ENCODE measurements at places on chromosomes 12 and 14. TPM values are rescaled to one million over a fixed set of nuclear protein-coding genes. Genes with fewer than 3 reads are reported as not detected.

The DAO gene
- total RNA-seq, result not detected

The CLEC6A gene
- total RNA-seq, result 3.4 TPM

The ZDHHC22 gene
- not detected for total RNA-seq

The KRT2 gene
- not detected for total RNA-seq

The AGAP2 gene
- total RNA-seq, result 5.7 TPM

The MANSC1 gene
- 23.7 TPM for total RNA-seq

The ADCY4 gene
- total RNA-seq, result 42.7 TPM

- no peak for DNase-seq
Observed at GRCh38 chr12:54421879-54422250, 2.8 kb upstream of the ITGA5 start.

DNA sequence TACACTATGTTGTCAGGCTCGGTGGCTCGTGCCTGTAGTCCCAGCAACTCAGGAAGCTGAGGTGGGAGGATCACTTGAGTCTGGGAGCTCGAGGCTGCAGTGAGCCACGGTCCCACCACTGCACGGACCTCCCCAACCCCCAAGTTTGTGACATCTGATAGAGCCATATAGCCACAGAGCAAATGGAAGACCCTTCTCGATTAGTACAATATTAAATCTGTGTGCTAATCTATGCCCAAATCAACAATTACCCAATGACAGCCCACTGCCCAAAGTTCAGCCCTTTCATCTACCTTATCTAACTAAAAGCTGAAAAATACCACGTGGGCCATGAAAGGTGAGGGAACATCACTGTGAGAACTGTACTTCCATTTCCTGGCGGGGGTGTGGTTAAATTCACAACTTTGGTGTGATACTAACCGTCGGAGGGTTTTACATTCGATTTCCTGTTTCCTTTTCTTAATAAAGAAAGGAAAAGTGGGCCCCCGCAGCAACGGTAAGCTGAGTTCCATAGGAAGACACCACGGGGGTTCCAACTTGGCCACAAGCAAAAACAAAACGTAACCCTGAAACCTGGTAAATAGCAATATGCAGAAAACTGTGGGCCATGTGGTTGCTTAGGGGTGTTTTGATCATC lies 31.2 kb upstream of the FOS start:
- peak; percentile 7 for DNase-seq

GRCh38 chr12:23964812-23965211 lies 15.3 kb upstream of the SOX5 start:
- DNase-seq, result no peak

- DNase-seq, result no peak
Observed at GRCh38 chr12:63863658-63864453, 19.4 kb downstream of the SRGAP1 start.

- DNase-seq, result no peak
Observed at GRCh38 chr12:4168036-4168435, 105.5 kb upstream of the CCND2 start.

DNA sequence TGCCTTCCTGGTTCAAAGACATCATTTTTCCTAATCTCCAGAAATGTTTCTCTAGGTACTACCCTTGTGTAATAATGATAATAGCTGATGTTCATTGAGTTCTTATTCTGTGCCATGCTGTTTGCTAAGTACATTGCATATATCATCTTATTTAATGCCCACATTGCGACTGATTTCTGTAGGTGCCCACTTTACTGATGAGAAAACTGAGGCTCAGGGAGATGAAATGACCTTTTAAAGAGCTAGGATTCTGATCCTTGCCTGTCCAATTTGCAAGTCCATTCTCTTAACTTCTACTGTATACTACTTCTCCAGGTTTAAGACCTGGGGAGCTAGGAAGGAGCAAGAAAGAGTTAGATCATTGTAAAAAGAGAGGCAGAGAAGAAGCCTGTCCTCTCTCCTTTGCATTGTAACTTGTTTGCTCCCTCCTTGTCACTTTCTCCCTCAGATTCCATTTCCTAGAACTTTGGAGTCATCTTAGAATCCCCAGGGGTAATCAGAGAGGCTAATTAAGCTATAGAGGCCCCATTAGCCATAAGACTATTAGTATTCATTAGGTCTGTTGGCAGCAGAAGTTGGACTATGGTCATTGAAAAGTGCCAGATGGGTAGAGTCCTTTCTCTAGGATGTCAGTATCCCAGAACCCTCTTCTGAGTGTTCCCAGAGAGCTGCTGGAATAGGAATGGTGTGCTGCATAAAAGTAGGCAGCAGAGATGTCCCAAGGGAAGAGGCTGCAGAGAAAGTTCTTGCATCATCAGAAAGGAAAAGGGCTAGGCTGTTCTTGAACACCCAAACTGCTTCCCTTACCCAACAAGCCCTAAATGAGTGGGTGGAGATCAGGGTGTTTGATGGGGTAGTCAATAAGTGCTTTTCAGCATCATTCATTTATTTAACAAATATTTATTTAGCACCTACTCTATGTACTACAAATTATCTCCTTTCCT lies 3.1 kb downstream of the DGKA start:
- DNase-seq, result no peak

DNA sequence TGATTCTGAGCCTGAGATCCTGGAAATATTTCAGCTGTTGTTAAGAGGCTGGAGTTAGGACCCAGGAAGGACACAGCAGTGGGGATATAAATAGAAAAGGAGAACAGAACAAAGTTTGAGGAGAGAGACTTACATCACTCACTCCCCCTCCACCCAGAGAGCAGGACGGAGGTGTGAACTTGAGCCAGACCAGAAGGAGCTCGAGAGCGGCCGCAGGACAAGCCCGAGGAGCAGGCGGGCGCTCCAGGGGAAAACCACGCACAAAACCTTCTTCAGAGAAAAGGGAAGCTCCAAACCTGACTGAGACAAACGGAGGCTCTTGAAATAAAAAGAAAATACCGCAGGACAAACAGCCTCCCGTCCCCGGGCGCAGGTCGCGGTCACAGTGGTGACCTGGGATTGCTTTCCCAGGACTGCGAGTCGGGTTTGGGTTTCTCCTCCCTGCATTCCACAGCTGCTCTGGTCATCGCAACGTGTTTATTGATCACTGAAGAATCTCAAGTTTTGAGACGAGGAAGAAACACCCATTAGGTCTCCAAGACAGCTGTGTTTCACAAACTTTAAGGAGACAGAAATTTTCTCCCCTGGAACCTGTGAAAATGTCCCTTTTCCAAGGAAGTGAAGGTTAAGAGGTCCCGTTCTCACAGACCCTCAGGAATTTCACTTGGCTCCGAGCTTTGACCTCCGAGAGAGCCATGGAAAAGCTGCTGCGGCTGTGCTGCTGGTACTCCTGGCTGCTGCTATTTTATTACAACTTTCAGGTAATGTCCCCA lies at the start of gene ADGRD1:
TSS of gene ADGRD1 (plus strand) at position 137 of the 773 bp plus-strand sequence. CDS start at position 696, 559 bp downstream.
- peak; percentile 79 for DNase-seq

DNA sequence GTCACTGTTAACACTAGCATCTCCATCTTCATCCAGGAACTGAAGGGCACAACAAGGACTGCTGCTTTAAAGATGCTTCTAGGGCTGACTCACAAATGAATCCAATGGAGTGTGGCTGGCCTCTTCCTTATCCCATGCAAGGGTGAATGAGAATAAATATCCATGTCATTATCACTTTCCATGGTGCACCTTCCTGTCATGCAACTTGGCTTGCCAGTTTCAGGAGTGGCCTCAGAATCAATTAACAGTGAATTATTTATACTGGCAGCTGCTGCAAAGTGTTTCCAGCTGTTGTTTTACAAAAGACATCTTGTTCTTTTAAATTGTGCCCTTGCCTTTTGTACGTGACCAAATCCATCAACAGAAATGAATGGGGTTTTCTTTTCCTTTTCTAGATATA lies 499.3 kb upstream of the TMEM132C start:
- no peak for DNase-seq

DNA sequence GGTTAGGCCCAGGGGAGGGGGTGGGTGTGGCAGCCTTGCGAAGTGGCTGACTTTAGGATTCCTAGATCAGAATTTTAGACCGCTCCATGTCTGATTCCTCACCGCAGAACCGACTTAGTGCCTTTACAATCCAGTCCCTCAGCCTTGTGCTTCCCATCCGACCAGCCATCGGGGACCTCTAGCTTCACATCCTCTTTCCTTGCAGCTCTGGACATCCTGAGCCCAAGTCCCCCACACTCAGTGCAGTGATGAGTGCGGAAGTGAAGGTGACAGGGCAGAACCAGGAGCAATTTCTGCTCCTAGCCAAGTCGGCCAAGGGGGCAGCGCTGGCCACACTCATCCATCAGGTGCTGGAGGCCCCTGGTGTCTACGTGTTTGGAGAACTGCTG lies 557 bp downstream of the COPS7A start:
- peak; percentile 53 for DNase-seq

DNA sequence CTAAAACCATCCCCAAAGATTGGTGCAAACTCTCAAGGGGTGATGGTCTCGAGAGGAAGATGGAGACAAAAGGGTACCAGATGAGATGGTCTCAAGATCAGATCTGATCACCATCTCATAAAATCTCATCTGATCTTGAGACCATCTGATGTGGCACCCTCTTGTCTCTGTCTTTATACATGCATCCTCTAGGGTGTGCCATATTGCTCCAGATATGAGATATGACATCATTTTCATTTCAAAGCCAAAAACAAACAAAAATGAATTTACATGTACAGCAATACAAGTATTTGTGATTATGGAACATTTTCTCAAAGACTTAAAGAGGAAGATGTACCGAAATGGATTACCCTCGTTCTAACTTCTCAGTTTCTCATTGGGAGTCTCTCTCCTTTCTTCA lies 787.2 kb downstream of the GALC start:
- DNase-seq, result no peak

DNA sequence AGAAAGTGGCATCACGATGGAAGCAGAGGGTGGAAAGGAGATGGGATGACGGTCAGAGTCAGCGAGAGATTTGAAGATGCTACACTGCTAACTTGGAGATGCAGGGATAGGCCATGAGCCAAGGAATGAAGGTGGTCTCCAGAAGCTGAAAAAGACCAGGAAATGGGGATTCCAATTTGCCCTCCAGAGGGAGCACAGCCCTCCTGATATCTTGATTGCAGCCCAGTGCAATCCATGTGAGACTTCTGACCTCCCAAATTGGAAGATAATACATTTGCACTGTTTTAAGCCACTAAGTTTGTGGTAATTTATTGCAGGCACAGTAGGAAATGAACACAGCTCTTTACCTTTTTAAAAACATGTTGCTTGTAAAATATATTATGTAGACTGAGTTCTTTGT lies 549.5 kb downstream of the VRK1 start:
- DNase-seq, result no peak

GRCh38 chr14:42277840-42278239 lies 671.2 kb downstream of the LRFN5 start:
- no peak for DNase-seq

DNA sequence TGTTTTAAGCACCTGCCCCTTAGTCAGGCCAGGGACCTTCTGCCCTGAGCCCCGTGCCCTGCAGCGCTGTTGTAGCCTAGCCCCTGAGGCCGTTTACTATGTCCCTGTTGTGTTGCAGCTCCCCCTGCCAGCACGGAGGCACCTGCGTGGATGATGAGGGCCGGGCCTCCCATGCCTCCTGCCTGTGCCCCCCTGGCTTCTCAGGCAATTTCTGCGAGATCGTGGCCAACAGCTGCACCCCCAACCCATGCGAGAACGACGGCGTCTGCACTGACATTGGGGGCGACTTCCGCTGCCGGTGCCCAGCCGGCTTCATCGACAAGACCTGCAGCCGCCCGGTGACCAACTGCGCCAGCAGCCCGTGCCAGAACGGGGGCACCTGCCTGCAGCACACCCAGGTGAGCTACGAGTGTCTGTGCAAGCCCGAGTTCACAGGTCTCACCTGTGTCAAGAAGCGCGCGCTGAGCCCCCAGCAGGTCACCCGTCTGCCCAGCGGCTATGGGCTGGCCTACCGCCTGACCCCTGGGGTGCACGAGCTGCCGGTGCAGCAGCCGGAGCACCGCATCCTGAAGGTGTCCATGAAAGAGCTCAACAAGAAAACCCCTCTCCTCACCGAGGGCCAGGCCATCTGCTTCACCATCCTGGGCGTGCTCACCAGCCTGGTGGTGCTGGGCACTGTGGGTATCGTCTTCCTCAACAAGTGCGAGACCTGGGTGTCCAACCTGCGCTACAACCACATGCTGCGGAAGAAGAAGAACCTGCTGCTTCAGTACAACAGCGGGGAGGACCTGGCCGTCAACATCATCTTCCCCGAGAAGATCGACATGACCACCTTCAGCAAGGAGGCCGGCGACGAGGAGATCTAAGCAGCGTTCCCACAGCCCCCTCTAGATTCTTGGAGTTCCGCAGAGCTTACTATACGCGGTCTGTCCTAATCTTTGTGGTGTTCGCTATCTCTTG lies 7.6 kb downstream of the DLK1 start:
- DNase-seq, result no peak

DNA sequence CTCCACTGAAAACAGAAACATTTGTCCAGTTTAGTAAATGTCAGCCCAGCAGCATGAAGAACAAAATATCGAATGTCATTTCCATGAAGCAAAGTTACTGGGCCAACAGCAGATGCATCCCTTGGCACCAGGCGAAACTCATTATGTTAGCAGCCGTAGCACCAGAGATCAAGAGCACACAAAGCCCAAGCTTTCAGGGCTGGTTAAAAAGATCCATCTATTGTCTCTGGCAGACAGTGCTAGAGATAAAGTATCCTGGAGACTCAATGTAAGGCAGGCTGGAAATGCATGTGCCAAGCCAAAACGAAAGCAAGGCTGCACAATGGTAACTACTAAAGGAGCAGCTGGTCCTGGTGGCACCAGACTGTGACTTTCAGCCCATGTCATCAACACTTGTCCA lies 120.3 kb upstream of the PLEKHG7 start:
- DNase-seq, result no peak

DNA sequence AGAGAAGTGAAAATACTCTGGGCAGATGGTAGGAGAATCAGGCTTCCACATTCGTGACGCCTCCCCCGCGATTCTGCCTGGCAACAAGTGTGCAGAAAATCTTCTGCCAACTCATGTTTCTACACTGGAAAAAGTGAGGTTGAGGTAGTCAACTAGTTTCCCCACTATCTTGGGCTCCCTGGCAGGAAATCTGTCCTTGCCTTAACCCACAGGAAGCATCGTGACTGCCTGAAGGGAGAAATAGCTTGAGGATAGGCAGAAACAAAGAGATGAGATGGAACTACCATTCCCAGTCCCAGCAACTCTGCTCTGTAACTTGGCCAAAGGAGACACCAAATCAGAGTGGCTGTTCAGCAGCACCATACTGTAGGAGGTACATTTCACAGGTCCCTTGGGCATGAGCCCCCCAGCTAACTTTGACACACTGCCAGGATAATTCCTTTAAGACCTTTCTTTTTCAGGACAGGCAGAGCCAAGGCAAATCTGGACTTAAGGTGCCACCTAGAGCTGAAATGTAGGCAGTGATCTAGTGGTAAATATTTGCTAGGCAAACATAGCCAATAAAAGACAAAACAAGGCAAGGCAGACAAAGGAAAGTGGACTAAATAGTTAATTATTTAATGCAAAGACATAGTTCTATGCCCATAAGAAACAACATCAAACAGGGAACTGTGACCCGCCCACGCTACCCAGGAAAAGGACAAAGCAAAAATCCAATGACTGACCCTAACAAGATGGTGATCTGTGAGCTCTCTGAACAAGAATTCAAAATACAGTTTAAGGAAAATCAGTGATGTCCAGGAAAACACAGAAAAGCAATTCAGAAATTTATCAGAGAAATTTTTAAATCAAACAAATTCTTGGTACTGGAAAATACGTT lies 205.1 kb downstream of the PTPRO start:
- peak; percentile 59 for DNase-seq

Data from lower lobe of right lung (tissue), 2 donors.